Esophagus squamous epithelium (tissue), 5 donors: ENCODE measurements at places on chromosomes 12 and 14. TPM values are rescaled to one million over a fixed set of nuclear protein-coding genes. Genes with fewer than 3 reads are reported as not detected.

The CAPZA3 gene
- total RNA-seq: not detected

The KLRD1 gene
- total RNA-seq: 2.3 TPM

The SLC35F4 gene
- not detected for total RNA-seq

DNA sequence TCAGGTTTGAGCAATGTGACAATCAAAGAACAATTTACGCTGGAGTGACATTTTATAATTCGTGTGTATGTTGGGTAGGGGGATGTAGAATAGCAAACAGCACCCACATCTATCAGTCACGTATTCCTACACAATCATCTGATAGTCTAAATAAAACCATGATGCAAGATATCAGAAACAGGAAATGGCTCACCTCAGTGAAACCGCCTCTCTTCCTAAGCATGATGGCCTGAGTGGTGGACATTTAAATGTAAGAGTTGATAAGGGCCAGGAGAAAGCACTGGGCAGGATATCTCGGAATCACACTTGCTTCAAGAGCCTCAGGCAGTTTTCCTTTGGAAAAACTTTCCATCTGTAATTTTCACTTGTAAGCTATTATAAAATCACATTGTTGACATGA is 128.2 kb downstream of the GRIP1 start:
- no peak overlapping the region for H3K4me3 ChIP-seq
- H3K4me1 ChIP-seq: no peaks in the 10 kb centered on the region
- no peaks in the 10 kb centered on the region for H3K27me3 ChIP-seq
- no peak overlapping the region for H3K27ac ChIP-seq

GRCh38 chr12:119381471-119382235 is 47.1 kb downstream of the CCDC60 start:
- H3K36me3 ChIP-seq: no peaks in the 10 kb centered on the region
- no peaks in the 10 kb centered on the region for H3K27me3 ChIP-seq
- no peak overlapping the region for H3K27ac ChIP-seq
- no peak for DNase-seq
- H3K4me1 ChIP-seq: no peaks in the 10 kb centered on the region
- no peak overlapping the region for H3K4me3 ChIP-seq

DNA sequence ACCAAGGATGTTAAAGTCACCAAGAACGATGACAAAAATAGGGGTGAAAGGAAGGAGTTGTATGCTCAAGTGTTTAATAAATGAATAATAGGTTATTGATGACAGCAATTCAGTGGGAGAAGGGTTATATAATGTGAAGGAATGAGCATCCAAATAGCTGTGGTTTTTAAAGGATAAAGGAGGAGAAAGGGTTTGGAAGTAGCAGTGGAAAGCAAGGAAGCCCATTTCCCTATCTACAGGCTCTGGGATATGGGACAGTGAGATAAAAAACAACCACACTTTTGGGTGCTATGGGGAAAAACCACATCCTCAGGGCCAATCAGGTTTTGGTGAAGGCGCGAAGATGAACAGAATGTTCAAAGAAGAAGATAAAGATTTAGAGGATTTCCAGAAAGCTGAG is 258.6 kb downstream of the ZFP36L1 start:
- DNase-seq: no peak
- H3K27ac ChIP-seq: no peak overlapping the region
- H3K4me3 ChIP-seq: no peak overlapping the region
- H3K36me3 ChIP-seq: no peaks in the 10 kb centered on the region
- no peaks in the 10 kb centered on the region for H3K27me3 ChIP-seq

DNA sequence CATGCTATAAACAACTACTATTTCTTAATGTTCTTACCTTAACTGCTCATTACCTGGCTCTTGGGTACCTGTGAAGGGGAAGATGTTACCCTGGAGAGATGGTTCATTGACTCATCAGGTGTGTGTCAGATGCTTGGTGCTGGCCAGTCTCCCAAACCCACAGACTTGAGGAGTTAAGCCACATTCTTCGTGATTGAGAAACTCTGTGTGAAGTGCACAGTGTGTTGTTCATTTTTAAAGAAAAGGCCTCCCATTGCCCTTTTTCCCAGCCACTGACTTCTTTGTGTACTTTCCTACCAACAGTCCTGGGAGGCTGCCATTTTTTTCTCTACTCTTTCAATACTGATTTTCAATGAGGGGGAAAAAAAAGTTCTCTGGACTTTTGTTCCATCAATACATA is 3.2 kb downstream of the MGST1 start:
- H3K27me3 ChIP-seq: no peaks in the 10 kb centered on the region
- peak overlapping the region; percentile 69 for H3K27ac ChIP-seq
- no peaks in the 10 kb centered on the region for H3K4me1 ChIP-seq
- DNase-seq: no peak
- peaks cover 20% of the 10 kb centered on the region for H3K36me3 ChIP-seq

DNA sequence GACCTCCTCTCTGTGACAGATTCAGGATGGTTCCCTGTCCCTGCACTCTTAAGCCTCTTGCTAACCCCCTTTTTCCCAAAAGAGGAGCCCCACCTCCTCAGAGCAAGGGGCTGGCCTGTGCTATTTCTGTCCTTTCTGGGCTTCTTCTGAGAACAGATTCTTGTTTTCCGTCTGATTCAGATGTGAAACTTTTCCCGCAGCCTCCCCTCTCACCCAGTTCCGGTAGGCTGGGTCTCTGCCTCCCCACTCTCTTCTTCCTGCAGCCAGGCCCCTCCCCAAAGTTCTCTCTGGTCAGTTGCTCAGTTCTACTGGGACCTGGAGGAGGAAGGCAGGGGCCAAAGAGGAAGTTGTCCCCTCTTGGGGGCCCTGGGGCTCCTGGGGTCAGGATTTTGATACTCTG is 11.8 kb downstream of the PDE1B start:
- H3K4me1 ChIP-seq: peaks cover 28% of the 10 kb centered on the region
- DNase-seq: no peak
- H3K36me3 ChIP-seq: no peaks in the 10 kb centered on the region
- H3K27me3 ChIP-seq: peaks cover 13% of the 10 kb centered on the region
- peak overlapping the region; percentile 79 for H3K27ac ChIP-seq
- no peak overlapping the region for H3K4me3 ChIP-seq

The KCTD10 gene
- 31.5 TPM for total RNA-seq

The GLIPR1L2 gene
- total RNA-seq: 0.29 TPM

- H3K27ac ChIP-seq: no peak overlapping the region
- no peaks in the 10 kb centered on the region for H3K4me1 ChIP-seq
- no peaks in the 10 kb centered on the region for H3K36me3 ChIP-seq
- no peak overlapping the region for H3K4me3 ChIP-seq
Measured at GRCh38 chr12:91663310-91663709, 480.7 kb upstream of the DCN start.

- H3K4me1 ChIP-seq: no peaks in the 10 kb centered on the region
- no peak overlapping the region for H3K4me3 ChIP-seq
- no peaks in the 10 kb centered on the region for H3K27me3 ChIP-seq
- peaks cover 27% of the 10 kb centered on the region for H3K36me3 ChIP-seq
Measured at GRCh38 chr12:50732591-50732990, 31.3 kb upstream of the ATF1 start.

- no peak overlapping the region for H3K4me3 ChIP-seq
- no peaks in the 10 kb centered on the region for H3K4me1 ChIP-seq
- H3K36me3 ChIP-seq: no peaks in the 10 kb centered on the region
- H3K27me3 ChIP-seq: no peaks in the 10 kb centered on the region
- DNase-seq: no peak
- no peak overlapping the region for H3K27ac ChIP-seq
Measured at GRCh38 chr12:32303174-32303549, 96.2 kb upstream of the FGD4 start.

- peak overlapping the region; percentile 86 for H3K27ac ChIP-seq
- no peaks in the 10 kb centered on the region for H3K36me3 ChIP-seq
- H3K4me3 ChIP-seq: no peak overlapping the region
- no peaks in the 10 kb centered on the region for H3K27me3 ChIP-seq
- peaks cover 4% of the 10 kb centered on the region for H3K4me1 ChIP-seq
- DNase-seq: no peak
Measured at GRCh38 chr14:101475456-101476257, 85.6 kb upstream of the DIO3 start.

DNA sequence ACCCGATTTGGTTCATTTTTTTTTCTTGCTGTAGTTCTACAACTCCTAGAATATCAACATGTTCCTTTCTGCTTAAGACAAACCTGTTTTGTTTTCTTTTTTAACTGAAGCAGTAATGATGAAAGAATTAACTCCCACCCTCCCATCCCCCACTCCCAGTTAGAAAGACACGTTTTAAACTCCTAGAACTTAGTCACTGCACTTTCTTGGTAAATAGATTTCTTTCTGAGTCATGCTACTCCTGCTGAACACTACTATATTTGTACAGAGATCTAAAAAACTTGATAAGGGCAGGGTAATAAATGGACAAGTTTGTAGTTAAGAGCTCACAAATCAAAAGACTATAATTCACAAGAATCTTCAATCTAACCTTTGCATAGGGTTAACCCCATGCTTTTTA is 118.9 kb upstream of the PTPRB start:
- no peak for DNase-seq
- no peaks in the 10 kb centered on the region for H3K27me3 ChIP-seq
- no peaks in the 10 kb centered on the region for H3K4me1 ChIP-seq
- no peak overlapping the region for H3K27ac ChIP-seq
- H3K36me3 ChIP-seq: no peaks in the 10 kb centered on the region
- no peak overlapping the region for H3K4me3 ChIP-seq

The GAS2L3 gene
- 3.1 TPM for total RNA-seq

The CCDC85C gene
- 29.6 TPM for total RNA-seq

GRCh38 chr14:97166497-97166896 is 369.3 kb downstream of the VRK1 start:
- H3K4me1 ChIP-seq: no peaks in the 10 kb centered on the region
- H3K27me3 ChIP-seq: no peaks in the 10 kb centered on the region
- no peak for DNase-seq

The REM2 gene
- 0.26 TPM for total RNA-seq
